ENCODE measurements at places on chromosomes 16 and 17.

- no peak for DNase-seq
Observed at GRCh38 chr17:42653179-42654124, 5.6 kb upstream of the TUBG2 start.

- no peak for DNase-seq
Observed at GRCh38 chr17:57034807-57035754, 50.0 kb upstream of the AKAP1 start.

GRCh38 chr17:32482568-32483320 is 4.0 kb upstream of the CDK5R1 start:
- DNase-seq = no peak

DNA sequence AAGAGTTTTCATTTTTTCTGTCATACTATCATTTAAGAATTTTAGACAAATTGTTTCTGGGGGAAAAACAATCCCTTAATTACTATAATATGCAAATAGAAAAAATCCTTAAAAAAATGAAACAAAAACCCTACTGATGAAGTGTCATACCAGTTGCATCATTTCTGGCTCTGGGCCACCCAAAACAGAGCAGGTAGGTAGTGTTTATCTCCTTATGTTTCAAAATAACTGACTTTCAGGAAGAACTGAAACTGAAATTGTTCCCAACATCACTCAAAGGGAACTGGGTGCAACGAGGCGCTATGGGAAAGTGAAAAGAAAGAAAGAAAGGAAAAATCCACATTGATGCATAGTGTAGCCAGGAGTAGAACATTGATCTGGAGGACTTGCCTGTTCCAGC is 653.1 kb upstream of the SOX9 start:
- DNase-seq = no peak

- no peak for DNase-seq
Observed at GRCh38 chr17:17509601-17510425, 13.6 kb upstream of the RASD1 start.

DNA sequence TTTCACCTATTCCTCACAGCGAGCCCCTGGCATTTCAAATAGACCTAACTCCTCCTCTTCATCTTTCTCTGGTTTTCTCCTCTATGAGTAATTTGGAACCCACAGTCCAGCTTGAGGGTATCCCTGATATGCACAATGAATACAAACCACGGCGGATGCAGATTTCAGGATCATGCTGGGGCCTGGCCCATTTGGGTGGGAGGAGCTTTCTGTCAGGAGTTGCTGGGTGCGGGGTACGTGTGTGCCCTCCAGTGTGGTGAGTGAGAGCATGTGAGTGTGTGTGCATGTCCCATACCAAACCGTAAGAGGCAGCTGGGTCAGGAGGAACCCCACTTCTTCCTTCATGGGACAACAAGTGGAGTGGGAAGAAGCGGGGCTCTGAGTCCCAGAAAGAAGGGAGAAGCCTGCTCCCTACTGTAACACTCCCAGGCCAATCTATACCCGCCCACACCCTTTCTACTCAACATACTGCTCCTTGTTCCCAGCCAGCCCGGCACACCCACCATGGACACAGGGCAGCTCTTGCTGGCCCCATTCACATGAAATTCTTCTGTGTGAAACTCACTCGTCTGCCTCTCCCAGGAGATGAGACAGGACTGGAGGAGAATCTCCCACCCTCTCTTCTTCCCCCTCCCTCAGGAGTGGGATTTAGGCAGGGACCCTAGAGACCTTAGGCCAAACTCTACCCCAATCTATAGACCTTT is 18.4 kb downstream of the CNTNAP1 start:
- no peak for DNase-seq

GRCh38 chr16:2999929-3000328 is 12.8 kb upstream of the CLDN9 start:
- no peak for DNase-seq

Data from activated CD8-positive, alpha-beta T cell treated with anti-CD3 and anti-CD28 coated beads for 36 hours (primary cell).